ENCODE measurements at places on chromosomes 2 and 18.

GRCh38 chr2:8089596-8089995 is 592.3 kb upstream of the ID2 start:
- no peak for DNase-seq

GRCh38 chr2:241902357-241902991 is 32.9 kb downstream of the RTP5 start:
- DNase-seq: no peak

DNA sequence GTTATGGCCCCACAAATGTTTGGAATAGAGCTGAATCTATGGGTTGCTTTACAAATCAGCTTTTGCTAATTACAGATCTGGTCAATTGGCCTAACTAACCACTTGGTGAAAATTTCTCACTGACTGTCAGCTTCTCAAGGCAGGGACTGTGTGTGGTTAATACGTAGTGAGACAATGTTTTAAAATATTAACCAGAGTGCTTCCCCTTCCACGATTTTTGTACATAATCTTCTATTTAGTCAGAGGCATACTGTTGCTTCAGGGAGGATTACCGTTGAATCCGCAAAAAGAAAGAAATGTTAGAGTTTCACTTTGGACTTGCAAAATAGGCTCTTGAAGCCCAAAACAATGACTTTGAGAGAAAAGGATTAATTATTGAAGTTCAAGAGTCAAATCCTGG is 14.9 kb upstream of the KCNS3 start:
- no peak for DNase-seq

DNA sequence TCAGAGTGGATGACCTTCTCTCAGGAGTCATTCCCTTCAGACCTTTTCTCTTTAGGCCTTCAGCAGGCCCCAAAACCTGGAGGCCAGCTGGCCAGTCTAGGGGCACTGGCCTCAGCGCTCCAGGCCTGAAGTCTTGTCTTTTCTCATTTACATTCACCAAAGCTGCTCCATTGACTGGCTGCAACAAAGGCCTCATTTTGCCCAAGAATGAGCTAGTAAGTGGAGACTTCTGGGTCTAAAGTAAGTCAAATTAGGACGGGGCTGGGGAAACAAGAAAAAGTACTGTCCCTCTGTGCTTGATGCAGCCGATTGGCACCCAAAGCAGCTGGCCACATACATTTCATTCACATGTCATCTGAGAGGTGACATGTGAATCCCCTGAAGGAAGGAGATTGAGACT is 83.8 kb upstream of the RIOK3 start:
- DNase-seq: no peak

- no peak for DNase-seq
Observed at GRCh38 chr2:229686122-229686919, 28.0 kb downstream of the DNER start.

Data from stimulated activated CD4-positive, alpha-beta T cell treated with anti-CD3 and anti-CD28 coated beads, TNF-alpha, amount 100 ng/mL, for 1 hour (primary cell).